ENCODE measurements at places on chromosomes 2 and 18. TPM values are rescaled to one million over a fixed set of nuclear protein-coding genes. Genes with fewer than 3 reads are reported as not detected.

TTL gene
- total RNA-seq = 78.4 TPM

ABCG5 gene
- total RNA-seq = not detected

ITGA6 gene
- 52.3 TPM for total RNA-seq

NYAP2 gene
- 0.69 TPM for total RNA-seq

FAM228A gene
- total RNA-seq = not detected

Measured in SJCRH30 (cell line).